ENCODE measurements at places on chromosomes 4 and X.

DNA sequence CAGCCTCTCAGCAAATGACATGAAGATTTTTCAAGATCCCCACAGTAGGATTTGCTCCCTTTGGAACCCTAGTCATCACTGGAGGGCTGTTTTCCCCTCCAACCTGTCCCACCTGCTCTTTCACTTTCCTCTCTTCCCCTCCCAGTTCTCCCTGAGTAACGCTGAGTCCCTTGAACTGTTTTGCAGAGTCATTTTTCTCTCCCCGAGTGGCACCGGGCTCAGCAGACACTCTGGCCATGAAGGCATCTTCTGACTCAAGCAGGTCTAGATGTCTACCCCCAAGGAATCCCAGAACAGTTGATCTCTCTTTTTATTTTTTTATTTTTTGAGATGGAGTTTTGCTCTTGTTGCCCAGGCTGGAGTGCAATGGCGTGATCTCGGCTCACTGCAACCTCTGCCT, 52.2 kb downstream of the HTRA3 start:
- DNase-seq, result no peak

GRCh38 chr4:108359986-108360681, 191.4 kb upstream of the LEF1 start:
- no peak for DNase-seq

DNA sequence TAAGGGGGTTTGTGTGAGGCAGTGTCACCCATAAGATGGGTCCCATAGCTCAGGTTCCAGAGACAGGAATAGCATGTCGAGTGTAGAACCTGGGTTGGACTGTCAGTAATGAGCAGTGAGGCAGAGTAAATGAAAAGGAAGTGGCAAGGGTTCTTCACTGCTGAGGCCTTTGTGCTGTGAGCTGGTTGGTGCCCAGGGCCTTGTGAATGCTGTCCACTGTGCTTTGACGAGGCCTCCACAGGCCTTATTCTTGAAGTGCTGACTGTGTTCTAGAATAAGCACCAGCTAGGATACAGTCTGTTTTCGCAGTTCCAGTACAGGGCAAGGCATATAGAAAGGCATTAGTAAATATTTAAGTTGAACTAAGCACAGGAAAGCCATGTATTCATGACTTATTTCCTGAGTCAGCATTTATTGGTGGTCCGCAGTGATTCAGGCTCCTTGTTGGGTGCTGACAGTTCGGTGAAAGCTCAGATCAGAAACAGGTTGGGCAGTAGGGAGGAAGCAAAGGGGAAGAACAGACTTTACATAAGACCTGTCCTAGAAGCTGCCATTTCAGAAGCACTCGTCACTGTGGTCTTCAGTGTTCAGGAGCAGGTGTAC, 25.6 kb upstream of the TADA2B start:
- DNase-seq, result no peak

- peak; percentile 79 for DNase-seq
Measured at GRCh38 chrX:74923942-74924448, 1.3 kb downstream of the NEXMIF start.

- peak; percentile 33 for DNase-seq
Measured at GRCh38 chr4:182745237-182745636, 171.9 kb downstream of the DCTD start.

DNA sequence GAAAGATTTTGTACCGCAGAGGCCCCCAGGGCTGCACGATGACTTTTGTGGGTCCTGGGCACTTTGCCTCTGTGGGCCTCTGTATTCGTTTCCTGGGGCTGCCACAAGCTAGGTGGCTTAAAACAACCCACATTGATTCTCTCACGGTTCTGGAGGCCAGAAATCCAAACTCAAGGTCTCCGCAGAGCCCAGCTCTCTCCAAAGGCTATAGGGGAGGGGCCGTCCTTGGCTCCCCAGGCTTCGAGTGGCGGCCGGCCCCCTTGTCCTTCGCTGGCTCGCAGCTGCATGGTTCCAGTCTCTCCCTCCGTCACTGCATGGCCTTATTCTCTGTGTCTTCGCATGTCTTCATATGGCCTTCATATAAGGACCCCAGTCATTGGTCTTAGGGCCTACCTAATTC, 241.2 kb downstream of the EVC2 start:
- no peak for DNase-seq

All from DMS53 (cell line).